ENCODE measurements at places on chromosomes 1 and 21.

DNA sequence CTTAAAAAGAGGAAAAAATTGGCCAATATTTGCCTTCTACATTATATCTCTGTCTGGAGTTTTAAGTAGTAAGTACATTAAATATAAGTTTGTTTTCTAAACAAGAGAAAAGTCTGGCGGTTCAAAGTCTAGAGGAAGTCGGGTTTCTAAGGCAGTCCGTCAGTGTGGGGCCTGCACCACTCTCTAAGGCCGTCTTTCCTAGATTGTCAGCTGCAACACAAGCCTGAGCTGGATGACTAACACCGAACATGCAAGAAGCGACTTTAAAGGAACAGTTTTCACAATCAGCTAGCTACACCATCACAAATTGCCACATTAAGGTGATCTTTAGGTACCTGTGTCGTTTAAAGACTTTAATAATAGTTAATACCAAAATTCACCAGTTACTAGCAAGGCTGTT lies 19.6 kb downstream of the CCSAP start:
- DNase-seq, result no peak

DNA sequence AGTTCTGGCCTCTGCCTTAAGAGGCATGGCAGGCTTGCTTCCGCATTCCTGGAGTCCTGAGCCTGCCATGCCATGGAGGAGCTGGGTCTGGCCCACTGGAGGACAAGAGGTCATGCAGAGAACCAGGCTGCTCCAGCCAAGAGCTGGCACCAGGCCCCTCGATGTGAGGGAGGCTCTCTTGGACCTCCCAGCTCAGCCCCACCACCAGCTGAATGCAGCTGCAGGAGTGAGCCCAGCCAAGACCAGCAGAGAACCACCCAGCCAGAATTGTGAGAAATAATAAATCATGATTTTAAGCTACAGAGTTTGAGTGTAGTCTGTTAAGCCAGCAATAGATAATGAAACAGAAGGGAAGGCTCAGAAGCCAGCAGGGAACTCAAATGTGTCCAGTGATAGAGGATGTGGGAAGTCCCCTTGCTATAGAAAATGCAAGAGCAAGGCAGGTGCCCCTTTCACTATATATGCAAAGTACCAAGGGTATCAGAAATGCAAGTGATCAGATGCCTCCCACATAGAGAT lies 118.4 kb downstream of the HIVEP3 start:
- DNase-seq, result no peak

DNA sequence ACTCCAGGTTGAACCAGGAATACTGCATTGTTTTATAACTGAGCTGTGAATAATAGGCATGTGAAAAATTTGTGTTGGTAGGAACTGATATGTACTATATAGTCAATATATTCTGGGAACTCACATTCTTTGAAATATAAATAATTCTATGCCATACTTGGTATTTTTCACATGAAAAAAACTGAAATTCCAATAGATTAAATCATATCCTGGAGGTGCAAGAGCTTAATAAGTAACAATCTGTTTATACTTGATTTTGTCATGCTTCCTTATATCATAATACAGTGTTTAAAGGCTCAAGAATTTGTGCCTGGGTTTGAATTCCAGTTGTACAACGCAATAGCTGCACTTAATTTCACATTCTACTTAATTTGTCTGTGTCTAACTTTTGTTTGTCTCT lies 387.0 kb downstream of the USP25 start:
- no peak for DNase-seq

GRCh38 chr1:18154430-18155194 lies 47.0 kb downstream of the IGSF21 start:
- no peak for DNase-seq

- DNase-seq, result peak; percentile 92
Measured at GRCh38 chr1:155911156-155912055, at the start of gene RIT1. TSS of gene RIT1 (minus strand) at chr1:155911349. CDS start at chr1:155910761, 588 bp downstream.

DNA sequence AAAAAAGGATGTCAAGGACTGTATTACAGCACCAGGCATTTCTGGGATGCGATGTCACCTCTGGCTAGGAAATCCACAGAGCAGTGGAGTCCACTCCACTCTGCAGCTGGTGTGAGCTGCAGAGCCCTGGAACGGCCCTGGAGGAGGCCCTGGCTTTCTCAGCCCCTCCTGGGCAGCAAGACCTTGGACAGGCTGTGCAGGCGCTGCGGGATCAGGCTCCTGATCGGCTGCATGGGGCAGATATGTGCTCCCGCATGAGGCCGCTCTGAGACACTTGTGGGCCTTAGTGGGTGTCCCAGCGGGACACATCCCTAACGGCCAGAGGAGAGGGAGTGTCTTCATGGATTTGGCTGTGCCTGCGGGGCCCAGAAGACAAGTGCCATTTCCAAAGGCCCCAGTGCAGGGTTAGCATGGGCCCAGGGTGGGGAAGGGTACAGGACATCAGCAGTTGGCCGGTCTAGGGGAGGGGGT lies 6.2 kb downstream of the DNMT3L start:
- no peak for DNase-seq

GRCh38 chr1:186541003-186541402 lies 80.1 kb upstream of the PDC start:
- DNase-seq, result no peak

- no peak for DNase-seq
Measured at GRCh38 chr1:23039308-23039826, 20.1 kb downstream of the KDM1A start.

DNA sequence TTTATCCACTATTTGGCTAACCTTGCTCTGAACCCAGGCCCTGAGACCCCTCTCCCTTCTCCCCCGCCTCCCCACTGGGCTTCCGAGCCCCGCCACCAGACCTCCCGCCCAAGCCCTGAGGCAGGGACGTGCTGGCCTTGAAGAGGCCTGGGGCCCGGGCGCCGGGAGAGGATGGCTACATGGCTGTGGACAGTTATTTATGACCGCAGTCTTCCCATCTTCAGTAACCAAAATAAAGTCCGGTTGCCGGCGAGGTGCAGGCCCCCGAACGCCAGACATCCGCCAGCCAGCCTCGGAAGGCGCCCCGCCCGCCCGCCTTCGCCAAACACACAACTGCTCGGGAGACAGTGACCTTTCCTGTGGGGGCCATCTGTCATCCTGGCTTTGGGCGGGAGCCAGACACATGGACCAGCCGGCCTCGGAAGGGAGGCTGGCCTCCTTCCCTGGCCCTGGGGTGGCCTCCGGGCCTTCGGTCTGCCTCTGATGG lies 69.0 kb downstream of the DHRS3 start:
- DNase-seq, result no peak

DNA sequence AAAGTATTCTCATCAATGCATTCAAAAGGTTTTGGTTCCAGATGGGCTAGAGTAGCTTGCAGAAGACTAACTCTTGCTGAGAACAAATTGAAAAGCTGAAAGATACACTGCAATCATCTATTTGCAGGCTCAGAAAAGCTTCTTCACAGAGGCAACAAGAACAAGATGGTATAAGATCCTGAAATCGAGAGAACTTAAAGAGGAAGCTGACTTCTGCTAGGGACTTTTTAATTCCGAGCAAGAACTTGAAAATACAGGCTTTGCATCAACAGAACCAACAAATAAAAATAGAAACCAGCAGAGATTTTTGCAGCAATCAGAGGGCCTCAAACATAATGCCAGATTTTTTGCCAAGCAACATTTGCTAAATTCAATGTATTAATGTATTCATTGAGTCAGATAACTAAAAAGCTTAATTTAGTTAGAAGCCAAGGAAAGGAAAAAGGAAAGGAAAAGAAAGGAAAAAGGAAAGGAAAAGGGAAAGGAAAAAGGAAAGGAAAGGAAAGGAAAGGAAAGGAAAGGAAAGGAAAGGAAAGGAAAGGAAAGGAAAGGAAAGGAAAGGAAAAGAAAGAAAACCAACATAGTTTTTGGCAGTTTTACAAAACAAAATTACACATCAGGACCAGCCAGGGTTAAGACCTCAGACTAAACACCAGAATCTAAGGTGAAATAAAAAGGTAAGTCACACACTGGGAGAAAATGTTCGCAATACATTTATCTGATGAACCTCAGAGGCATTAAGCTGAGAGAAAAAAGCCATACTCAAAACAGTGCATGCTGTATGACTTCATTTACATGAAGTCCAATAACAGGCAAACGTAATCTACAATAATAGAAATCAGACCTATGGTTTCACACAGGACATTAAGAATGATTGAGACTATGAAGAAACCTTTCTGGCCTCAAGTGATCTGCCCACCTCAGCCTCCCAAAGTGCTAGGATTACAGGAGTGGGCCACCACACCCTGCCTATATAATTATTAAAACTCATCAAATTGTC lies 42.6 kb downstream of the FAF1 start:
- DNase-seq, result no peak

DNA sequence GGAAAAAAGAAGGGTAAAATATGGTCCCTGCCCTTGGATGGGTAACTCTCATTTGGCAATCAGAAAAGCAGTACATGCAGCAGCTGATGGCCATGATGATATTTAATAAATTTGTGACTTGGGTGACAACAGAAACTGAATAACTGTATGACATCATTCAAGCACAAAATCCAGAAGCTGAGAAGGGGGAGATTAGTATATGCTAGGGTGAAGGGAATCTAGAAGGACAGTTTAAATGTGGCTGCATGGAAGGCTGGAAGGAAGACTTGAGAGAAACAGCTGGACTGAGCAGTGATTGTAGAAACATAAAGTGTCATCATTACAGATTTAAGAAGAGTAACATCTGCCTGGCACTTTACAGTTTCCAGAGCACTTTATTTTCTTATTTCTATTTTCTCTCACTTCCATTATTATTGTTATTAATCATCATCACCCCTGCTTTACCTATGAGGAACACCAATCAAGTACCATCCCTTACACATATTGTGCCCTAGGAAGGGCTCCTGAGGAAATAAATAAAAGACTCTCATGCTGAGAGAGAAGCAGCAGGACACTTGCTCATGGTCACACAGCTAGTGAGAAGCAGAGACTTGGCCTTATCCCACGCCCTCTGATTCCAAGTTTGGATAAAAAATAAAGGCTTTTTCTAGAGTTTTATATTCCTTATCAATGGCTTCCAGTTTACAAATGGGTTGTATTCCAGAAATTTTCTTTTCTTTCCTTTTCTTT lies 207.2 kb downstream of the PBX1 start:
- no peak for DNase-seq

GRCh38 chr1:195908121-195908520 lies 700.1 kb downstream of the KCNT2 start:
- no peak for DNase-seq

GRCh38 chr1:11772458-11772857 lies 10.5 kb downstream of the C1orf167 start:
- no peak for DNase-seq

- no peak for DNase-seq
Measured at GRCh38 chr1:182718311-182718710, 33.9 kb upstream of the RGS8 start.

- DNase-seq, result no peak
Measured at GRCh38 chr1:106223213-106223612, 833.3 kb upstream of the PRMT6 start.

DNA sequence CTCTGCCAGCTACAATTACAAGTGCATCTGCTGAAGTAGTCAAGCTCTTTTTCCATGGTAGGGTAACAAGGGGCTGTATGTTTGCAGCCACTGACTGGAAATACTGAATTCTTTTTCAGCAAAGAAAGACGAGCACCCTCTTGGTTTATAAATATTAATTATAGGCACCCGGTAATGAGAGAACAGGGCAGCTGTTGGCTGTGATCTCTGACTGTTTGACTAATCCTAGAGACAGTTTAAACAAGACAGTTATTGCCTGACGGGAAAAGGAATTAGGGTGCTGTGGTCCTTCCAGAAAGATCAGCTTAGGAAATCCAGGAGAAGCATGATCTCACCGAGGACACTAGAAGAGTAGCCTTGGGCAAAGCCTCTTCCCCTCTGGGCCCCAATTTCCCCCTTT lies 183.7 kb upstream of the ZC3H12A start:
- no peak for DNase-seq

Data from Calu3 (cell line).